Urothelium cell line (cell line): ENCODE measurements at places on chromosomes 11 and 22.

GRCh38 chr11:134669796-134670195, 257.8 kb upstream of the B3GAT1 start:
- no peak for DNase-seq

GRCh38 chr11:6253197-6253596, 6.4 kb upstream of the CCKBR start:
- DNase-seq = no peak

DNA sequence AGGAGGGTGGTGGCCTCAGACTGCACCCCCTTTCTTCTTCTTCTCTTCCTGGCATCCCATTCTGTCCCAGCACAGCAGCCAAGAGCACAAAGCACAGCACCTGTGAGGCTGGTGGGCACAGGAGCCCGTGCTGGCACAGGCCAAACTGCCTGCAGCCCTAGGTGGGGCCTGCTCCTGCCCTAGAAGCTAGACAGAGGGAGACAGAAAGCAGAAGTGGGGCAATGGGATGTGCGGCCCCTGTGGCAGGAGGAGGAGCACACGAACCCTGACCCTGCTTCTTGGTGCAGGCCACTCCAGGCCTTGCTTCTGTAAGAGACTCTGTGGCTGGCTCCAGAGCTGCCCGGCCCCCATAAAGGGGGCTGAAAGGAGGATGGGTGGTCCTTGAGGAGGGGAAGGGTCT, 3.9 kb upstream of the PTS start:
- no peak for DNase-seq

- DNase-seq = no peak
Observed at GRCh38 chr11:86673872-86674750, 1.7 kb upstream of the ME3 start.

- DNase-seq = peak; percentile 73
Observed at GRCh38 chr11:20363500-20364340, at the start of gene HTATIP2. HTATIP2 (plus strand) TSS chr11:20363714; CDS start chr11:20364238, 524 bp downstream.

DNA sequence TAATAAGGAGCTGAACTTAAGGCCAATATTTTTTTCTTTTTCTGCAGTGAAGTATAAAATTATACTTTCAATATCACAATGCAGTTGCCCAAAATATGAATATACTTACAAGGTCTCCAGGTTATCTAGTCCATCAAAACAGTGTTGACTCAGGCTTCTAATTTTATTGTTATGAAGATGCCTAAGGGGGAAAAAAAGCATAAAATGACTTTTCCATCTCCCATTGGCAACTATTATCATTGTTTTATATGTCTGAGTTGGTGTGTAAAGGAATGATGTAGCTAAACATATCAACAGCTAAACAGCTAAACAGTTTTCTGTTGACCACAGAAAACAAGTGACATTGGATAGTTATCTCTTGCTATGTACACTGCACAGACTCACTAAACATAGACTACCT, 21.2 kb upstream of the CCDC34 start:
- DNase-seq = no peak

GRCh38 chr22:48734961-48735360, 1092.7 kb downstream of the BRD1 start:
- no peak for DNase-seq
